ENCODE measurements at places on chromosomes 1 and 21. TPM values are rescaled to one million over a fixed set of nuclear protein-coding genes. Genes with fewer than 3 reads are reported as not detected.

The TMEM125 gene
- not detected for total RNA-seq

The IGSF21 gene
- total RNA-seq, result not detected

The TMEM240 gene
- total RNA-seq, result 1.2 TPM

The FMOD gene
- total RNA-seq, result 29.1 TPM

The LCE1E gene
- total RNA-seq, result not detected

The GUCA2A gene
- total RNA-seq, result not detected

The KIF14 gene
- 0.44 TPM for total RNA-seq

The GUCA2B gene
- not detected for total RNA-seq

The TNFRSF14 gene
- total RNA-seq, result 23.1 TPM

The LDLRAD2 gene
- 0.98 TPM for total RNA-seq

The B3GALT5 gene
- total RNA-seq, result not detected

The SAMD13 gene
- 0.50 TPM for total RNA-seq

The TMEM234 gene
- total RNA-seq, result 8.3 TPM

The CALML6 gene
- total RNA-seq, result 0.10 TPM

The CFHR3 gene
- 0.31 TPM for total RNA-seq

The ANXA9 gene
- total RNA-seq, result not detected

The TRAPPC3 gene
- 53.1 TPM for total RNA-seq

The ZFP69B gene
- 0.44 TPM for total RNA-seq

The EPHA10 gene
- total RNA-seq, result not detected

The DCDC2B gene
- not detected for total RNA-seq

The AMPD1 gene
- not detected for total RNA-seq

The IARS2 gene
- 68.3 TPM for total RNA-seq

The DNAH14 gene
- total RNA-seq, result 4.0 TPM

The ACTL8 gene
- not detected for total RNA-seq

The FYB2 gene
- total RNA-seq, result not detected

The OVAAL gene
- not detected for total RNA-seq

The THEM5 gene
- total RNA-seq, result not detected

The CD5L gene
- not detected for total RNA-seq

The MCM3AP gene
- 49.3 TPM for total RNA-seq

The SH2D2A gene
- total RNA-seq, result 0.88 TPM

The CD2 gene
- not detected for total RNA-seq

The NFIA gene
- 26.3 TPM for total RNA-seq

The FBXO2 gene
- 0.68 TPM for total RNA-seq

The SLC35D1 gene
- 8.2 TPM for total RNA-seq

The ZFP69 gene
- total RNA-seq, result 2.8 TPM

The LEMD1 gene
- total RNA-seq, result not detected

The DNAJC11 gene
- total RNA-seq, result 25.8 TPM

The TBX19 gene
- 0.44 TPM for total RNA-seq

The OR6N1 gene
- total RNA-seq, result not detected

The EPS15 gene
- 59.4 TPM for total RNA-seq

The TSEN15 gene
- 12.7 TPM for total RNA-seq

The IVL gene
- total RNA-seq, result not detected

The CLEC20A gene
- not detected for total RNA-seq

The XCL1 gene
- total RNA-seq, result not detected

The RXFP4 gene
- not detected for total RNA-seq

The PTCH2 gene
- total RNA-seq, result 0.10 TPM

The RGS13 gene
- not detected for total RNA-seq

The TRIM17 gene
- not detected for total RNA-seq

The RGS7 gene
- total RNA-seq, result not detected

The LRRC71 gene
- total RNA-seq, result not detected
